ENCODE measurements at places on chromosomes 5 and 9.

GRCh38 chr5:126647071-126647470 is 46.3 kb downstream of the PHAX start:
- DNase-seq: no peak

DNA sequence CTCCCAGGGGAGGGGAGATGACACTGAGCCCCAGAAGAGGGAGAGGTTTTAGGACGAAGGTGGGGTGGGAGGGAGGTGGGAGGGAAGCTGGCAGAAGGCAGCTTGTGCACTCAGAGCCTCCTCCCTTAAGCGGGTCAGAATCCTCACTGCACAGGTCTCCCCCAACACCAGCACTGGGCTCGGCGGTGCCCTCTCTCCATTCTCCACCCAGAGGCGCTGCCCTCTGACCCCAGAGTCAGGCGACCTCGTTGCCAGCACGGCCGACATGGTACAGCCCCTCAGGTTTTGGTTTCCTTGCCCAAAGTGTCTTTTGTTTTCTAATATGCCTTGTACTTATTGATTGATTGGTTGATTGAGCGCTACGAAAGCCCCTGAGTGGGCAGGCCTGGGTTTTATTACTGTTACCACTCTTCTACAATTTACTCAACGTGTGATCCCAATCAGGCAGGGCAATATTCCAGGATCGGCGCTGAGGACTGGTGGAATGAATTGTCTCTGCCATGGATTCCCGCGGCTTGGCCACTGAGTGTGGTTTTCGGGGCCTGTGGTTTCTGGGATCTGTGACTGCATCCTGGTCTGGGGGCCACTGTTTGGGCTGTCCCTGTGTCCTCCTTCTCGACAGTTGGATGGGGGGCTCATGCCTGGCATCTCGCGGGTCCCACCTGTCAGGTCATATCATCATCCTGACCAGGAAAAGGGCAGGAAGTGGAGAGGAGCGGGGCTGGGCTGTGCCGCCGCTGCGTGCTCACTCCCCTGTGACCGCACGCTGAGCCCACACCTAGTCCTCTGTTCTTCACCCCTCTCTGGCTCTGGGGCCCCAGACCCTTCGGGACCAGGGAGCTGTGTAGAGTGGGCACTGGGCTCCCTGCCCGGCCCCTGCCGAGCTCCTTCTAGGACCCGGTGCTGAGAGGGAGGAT is 9.6 kb upstream of the FCN2 start:
- no peak for DNase-seq

DNA sequence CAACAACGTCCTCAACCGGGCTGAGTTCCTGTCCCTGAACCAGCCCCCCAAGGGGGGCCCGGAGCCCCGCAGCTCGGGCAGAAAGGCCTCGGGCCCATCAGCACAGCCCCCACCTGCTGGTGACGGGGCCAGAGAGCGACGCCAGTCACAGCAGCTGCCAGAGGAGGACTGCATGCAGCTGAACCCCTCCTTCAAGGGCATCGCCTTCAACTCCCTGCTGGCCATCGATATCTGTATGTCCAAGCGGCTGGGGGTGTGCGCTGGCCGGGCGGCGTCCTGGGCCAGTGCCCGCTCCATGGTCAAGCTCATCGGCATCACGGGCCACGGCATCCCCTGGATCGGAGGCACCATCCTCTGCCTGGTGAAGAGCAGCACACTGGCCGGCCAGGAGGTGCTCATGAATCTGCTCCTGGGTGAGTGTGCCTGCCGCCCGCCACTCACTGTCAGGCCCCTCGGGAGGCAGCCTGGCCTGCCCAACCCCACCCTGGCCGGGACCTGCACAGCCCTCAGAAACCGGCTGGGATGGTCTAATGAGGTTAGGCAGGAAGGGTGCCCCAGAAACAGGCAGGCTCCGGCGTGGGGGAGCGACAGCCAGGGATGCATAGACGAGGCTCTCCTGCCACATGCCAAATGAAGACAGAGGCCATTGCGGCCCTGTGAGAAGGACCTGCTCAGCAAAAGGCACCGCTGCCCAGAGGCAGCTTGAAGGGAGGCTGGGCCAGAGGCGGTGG is 678 bp downstream of the PLPP7 start:
- no peak for DNase-seq

DNA sequence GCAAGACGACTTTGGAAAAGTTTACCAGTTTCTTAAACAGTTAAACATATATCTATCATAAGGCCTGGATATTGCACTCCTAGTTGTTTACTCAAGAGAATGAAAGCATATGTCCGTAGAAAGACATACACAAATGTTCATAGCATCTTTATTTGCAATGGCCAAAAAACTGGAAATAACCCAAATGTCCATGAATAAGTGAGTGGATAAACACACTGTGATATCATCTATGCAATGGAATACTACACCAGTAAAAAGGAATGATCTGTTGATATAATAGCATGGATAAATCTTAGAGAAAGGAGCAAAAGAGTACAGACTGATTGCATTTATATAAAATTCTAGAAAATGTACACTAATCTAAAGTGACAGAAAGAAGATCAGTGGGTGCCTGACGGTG is 28.0 kb upstream of the VCAN start:
- DNase-seq: no peak

GRCh38 chr5:5573798-5574380 is 151.4 kb downstream of the ICE1 start:
- DNase-seq: no peak

- DNase-seq: no peak
Observed at GRCh38 chr9:112654282-112654681, 63.6 kb downstream of the INIP start.

- DNase-seq: no peak
Observed at GRCh38 chr9:124098141-124098905, 86.8 kb downstream of the LHX2 start.

GRCh38 chr9:124699575-124699974 is 71.5 kb downstream of the NR6A1 start:
- DNase-seq: no peak

DNA sequence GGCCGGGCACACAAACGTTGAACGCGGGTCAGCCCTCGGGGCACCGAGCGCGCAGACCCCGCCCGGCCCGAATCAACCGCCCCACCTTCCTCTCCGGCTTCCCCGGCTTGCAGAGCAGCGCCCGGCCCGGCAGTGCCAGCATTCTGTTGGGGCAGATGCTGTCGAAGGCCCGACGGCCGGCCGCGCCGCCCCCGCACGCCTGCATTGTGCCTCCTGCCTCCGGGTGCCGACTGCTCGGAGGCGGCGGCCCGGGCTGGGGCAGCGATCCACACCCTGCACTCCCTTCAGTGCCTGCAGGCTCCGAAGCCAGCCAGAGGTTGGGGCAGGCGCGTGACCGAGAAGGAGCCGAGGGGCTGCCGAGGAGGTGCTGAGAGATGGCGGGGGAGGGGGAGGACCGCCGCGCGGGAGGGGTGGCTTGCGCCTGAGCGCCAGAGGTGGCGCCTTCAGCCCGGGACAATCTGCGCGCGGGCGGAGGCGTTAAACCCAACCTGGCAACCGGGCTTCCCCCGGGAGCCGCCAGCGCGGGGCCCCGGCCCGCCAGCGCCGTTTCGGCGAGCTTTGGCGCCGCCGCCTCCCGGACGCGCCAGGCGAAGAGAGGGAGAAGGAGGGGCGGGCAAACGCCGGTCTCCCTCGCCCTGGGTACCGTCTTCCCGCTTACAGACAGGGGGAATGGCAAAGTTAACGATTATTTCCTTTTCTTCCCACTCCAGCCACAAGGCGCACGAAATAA is at the start of gene MCIDAS:
TSS of gene MCIDAS (minus strand) at position 382 of the 730 bp plus-strand sequence. CDS start at position 205, 177 bp downstream.
- DNase-seq: no peak

- no peak for DNase-seq
Observed at GRCh38 chr9:135372036-135372435, 107.5 kb upstream of the PPP1R26 start.

- no peak for DNase-seq
Observed at GRCh38 chr5:141363952-141364660, at the start of gene PCDHGA5. Gene PCDHGA5 (plus strand): TSS chr5:141364162. CDS start chr5:141364331, 169 bp downstream.

DNA sequence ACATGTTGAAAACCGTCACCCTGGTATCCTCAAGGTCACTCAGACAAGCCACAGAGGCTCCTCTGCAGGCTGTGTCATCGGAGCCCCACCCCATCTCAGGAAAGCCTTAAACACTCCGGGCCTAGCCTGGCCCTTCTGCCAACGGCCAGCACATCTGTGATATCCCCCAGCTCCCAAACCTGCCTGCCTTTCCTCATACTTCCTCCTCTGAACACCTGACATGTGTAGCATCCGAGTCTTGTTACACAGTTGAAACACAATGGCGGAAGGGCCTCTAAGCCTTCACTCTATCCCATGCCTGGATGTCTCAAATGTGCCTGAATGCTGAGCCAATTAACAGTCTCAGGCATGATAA is 32.9 kb upstream of the TGFBR1 start:
- no peak for DNase-seq

- no peak for DNase-seq
Observed at GRCh38 chr9:107345327-107345726, 62.2 kb downstream of the RAD23B start.

DNA sequence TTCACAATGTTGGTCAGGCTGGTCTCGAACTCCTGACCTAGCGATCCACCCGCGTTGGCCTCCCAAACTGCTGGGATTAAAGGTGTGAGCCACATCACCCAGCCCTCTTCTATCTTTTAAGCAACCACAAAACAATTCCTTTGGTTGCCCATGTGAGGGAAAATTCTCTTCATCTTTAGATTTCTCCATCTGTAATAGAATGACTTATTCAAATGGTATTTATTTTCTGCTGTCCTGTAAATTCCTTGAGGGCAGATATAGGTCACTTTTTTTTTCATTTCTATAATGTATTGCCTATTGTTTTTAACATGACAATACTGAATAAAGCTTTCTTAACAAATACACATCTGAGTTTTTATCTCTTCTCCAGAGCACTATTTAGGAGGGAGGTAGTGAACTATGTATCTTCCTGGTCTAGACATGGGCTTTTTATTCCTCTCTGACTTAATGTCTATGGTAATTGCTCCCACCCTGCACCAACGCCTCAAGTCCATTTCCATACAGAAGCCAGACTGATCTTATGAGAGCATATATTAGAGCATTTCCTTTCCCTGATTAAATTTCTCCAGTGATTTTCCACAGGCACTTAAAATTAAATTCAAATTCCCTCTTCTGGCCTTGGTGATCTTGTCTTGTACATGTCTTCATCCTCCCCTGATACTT is 595.6 kb downstream of the CAAP1 start:
- DNase-seq: no peak

DNA sequence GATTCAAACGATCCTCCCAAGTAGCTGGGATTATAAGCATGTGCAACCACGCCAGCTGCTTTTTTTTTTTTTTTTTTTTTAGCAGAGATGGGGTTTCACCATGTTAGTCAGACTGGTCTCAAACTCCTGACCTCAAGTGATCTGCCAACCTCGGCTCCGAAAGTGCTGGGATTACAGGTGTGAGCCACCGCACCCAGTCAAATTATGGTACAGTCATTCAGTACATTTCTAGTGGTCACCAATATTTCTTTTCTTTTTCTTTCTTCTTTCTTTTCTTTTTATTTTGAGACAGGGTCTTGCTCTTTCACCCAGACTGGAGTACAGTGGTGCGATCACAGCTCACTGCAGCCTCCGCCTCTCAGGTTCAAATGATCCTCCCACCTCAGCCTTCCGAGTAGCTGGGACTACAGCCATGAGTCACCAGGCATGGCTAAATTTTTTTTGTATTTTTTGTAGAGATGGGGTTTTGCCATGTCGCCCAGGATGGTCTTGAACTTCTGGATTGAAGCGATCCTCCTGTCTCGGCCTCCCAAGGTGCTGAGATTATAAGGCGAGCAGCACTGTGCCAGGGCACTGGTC is 25.4 kb upstream of the DCP2 start:
- DNase-seq: no peak

DNA sequence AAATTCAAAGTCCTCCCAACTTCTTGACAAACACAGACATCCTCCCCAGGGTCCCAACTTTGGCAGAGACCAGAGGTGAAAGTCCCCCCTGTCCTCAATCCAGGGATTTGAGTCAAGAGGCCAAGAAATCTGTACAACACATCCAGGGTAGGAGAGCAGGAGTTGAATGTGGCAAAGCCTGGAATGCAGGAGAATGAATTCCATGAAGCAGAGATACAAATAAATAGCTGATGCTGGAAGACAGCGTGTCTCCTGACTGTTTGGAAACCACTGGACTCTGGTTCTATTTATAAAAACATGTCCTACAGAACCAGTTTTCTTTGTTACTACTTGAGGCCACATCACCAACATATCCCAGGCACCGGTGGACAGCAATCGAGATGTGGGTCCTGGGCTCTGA is 43.7 kb upstream of the SLIT3 start:
- no peak for DNase-seq

DNA sequence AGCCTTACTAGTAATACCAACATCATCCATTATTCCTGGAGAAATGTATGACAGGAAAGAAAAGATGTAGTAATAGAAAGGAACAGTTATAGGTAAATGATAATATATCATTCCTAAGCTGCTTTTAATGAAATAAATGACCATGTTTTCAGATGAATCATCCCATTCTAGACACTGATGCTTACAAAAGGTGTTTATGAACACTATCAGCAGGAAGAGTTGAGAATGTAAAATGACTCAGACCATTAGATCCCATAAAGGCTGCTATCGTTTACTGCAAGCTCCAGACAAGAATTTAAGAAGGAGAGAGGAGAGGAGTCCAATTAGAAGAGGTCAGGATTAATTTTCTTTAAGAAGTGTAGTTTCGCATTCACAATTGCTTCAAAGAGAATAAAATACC is 1033.5 kb downstream of the EFNA5 start:
- DNase-seq: no peak

DNA sequence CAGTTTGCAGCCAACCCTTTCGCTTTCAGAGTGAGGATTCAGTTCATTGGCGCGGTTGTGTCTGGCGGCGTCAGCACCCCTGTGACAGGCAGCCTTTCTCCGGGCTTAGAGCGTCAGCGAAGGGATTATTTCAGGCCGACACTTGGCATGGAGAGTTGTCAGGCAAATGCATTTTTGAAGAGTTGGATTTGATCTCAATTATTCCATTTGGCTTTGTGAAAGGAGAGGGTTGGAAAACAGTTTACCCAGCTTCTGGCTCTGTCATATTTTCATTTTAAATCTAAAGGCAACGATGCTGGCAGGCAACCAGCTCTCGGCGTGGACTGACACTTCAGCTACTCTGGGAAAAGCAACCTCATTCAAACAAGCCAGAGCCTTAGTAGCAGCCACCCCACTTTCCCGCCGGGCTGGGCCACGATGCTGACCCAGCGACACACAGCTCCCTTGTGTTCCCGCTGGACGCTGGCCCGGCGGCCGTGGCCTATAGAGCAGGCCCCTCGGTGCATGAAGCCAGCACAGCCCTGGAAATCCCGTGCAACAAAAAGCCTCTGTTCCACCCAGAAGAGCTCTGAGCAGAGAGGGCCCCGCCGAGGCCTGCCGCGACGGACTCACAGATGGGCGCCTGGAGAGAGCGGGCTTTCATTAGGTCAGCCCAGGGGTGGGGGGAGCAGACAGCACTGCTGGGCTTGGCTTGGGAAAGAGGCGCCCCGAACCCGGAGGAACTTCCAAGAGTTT is 28.9 kb upstream of the LPCAT1 start:
- DNase-seq: no peak

GRCh38 chr5:124941051-124942049 is 194.9 kb upstream of the ZNF608 start:
- DNase-seq: no peak

GRCh38 chr5:141805874-141806595 is 72.2 kb downstream of the PCDH1 start:
- DNase-seq: no peak
